Occipital lobe (tissue), 3 donors: ENCODE measurements at places on chromosomes 6 and 20. TPM values are rescaled to one million over a fixed set of nuclear protein-coding genes. Genes with fewer than 3 reads are reported as not detected.
A peak's percentile ranks its signal among the peaks of the same experiment; 100 is the strongest.

DNA sequence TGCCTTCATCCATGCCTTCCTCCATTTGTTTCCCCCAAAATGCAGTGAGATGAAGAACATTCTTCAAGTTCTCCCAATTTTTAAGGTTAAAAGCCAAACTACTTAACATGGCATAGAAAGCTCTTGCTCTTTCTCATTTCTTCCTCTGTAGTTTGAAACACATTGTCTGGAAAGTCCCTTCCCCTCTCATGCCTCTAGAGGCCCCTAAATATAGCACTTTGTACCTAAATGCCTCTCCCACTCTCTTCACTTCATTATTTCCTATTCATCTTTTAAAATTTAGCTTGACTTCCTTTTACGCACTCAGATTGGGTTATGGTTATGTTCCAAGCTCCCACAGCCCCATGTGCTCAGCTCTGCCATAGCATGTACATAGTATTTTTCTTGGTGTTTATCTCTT lies 389.3 kb downstream of the HDGFL1 start:
- no peak for DNase-seq

- no peak for DNase-seq
Measured at GRCh38 chr20:24816907-24817306, 132.2 kb upstream of the CST7 start.

GRCh38 chr6:130105996-130106704 lies 87.8 kb downstream of the L3MBTL3 start:
- DNase-seq = no peak

GRCh38 chr20:62776692-62777527 lies 19.4 kb upstream of the MRGBP start:
- DNase-seq = no peak

DNA sequence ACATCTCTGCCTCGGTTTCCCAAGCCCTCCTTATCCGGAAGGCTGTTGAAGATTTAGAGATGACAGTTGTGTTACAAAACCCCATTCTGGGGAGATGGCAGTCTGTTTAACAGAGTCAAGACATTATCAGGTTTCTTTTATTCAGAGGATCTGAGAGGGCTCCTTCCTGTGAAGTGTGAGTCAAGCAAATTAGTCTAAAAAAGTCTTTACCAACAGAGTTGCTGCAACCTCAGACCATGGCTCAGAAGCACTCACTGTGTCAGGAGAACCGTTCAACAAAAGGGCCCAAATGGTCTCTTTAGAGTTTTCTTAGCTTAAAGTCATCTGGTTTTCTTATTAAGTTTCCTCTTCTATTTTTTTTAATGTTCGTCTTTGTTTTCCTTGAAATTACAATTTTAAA lies 717.8 kb downstream of the EPM2A start:
- no peak for DNase-seq

DNA sequence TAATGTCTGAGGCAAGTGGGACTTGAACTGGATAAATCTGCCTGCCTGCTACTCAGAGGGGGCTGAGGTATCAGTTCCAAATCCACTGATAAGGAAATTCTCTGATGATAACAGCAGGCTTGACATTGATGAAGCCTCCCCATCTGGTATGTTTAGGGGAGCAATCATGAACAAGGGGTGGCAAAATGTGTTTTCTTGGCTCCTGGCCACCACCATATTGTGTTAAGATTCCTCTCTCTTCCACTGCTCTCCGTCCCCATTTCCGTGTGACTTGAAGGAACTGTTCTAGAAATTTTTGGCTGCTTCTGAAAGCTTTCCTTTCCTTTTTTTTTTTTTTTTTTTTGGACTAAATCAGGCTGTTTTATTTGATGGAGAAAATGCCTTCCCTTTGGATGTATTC lies 335.3 kb upstream of the NRSN1 start:
- DNase-seq = no peak

DNA sequence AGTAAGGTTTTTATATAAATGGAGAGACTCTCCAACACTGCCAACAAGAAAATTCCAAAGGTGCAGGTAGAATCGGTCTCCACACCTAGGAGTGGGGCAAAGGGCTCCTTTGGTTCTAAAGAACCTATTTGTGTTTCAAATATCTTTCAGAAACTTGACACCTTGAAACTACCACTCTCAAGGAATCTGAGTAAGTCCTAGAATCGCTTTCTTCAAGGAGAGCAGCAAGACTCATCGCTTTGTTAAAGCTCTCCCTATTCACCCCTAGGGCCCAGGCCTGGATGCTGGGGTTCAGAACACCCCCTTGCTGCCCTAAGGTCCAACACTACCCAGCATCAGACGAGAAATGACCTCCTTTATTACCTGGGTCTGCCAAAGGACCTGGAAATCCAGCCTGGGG lies 2.0 kb downstream of the CLIC5 start:
- DNase-seq = no peak

- DNase-seq = no peak
Measured at GRCh38 chr6:52340603-52340880, 21.4 kb upstream of the PAQR8 start.

DNA sequence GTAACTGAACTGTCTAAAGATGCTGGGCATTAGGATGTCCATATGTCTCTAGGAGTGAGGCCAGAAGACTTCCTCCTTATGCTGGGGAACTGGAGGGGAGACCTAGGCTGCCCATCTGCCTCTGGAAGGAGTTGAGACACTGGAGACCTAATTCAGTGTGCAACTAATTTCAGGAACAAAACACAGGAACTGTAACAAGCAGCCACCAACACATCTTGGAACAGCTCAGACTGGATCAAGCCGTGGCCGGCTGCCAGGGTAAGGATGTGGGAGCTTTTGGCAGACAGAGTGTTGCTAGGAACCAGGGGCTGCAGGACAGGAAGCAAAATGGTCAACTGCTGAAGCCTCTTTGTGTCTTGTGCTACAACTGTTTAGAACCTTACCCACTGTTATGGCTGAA lies 16.4 kb upstream of the MAS1 start:
- peak; percentile 68 for DNase-seq

DNA sequence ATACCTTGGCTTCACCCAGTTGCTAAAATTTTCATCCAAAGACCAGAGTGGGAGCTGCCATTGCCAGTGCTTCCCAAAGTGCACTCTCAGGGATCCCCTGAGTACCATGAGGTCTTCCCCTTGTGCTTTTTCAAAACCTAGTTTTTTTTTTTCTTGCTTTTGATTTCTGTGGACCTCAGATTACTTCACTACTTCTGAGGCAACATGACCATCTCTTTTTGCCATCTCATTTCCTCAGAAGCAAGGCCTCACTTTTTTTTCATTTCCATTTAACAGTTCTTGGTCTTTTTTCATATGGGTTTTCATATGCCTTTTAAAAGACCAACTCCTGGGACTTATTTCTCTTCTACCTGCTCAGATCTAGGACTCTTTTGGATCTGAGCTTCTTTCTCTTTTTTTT lies 64.1 kb upstream of the MMS22L start:
- no peak for DNase-seq

Gene RRP36
- total RNA-seq = 52.3 TPM

Gene HSPA12B
- 1.7 TPM for total RNA-seq

Gene PRRT1
- total RNA-seq = 0.78 TPM

Gene FILIP1
- total RNA-seq = 4.5 TPM

Gene ABRACL
- 57.1 TPM for total RNA-seq

Gene SPATA2
- 2.7 TPM for total RNA-seq
